ENCODE measurements at places on chromosomes 1 and 21. TPM values are rescaled to one million over a fixed set of nuclear protein-coding genes. Genes with fewer than 3 reads are reported as not detected.

PLA2G2C gene
- not detected for total RNA-seq

NBPF6 gene
- not detected for total RNA-seq

GPR3 gene
- total RNA-seq: not detected

WLS gene
- total RNA-seq: 108 TPM

GRCh38 chr1:199170711-199171110 lies 531.9 kb downstream of the PTPRC start:
- DNase-seq: no peak
- H3K4me1 ChIP-seq: no peaks in the 10 kb centered on the region
- H3K36me3 ChIP-seq: no peaks in the 10 kb centered on the region
- H3K4me3 ChIP-seq: no peak overlapping the region
- H3K27me3 ChIP-seq: no peaks in the 10 kb centered on the region

- no peak for DNase-seq
- peaks cover 10% of the 10 kb centered on the region for H3K4me1 ChIP-seq
- H3K27me3 ChIP-seq: no peaks in the 10 kb centered on the region
- no peaks in the 10 kb centered on the region for H3K36me3 ChIP-seq
These were observed 27.0 kb downstream of the PKNOX1 start for GRCh38 chr21:43001316-43001715.

- no peaks in the 10 kb centered on the region for H3K36me3 ChIP-seq
- H3K27ac ChIP-seq: no peak overlapping the region
- DNase-seq: no peak
- no peak overlapping the region for H3K4me3 ChIP-seq
- H3K4me1 ChIP-seq: no peaks in the 10 kb centered on the region
These were observed 53.2 kb downstream of the PTGS2 start for GRCh38 chr1:186627019-186627418.

DNA sequence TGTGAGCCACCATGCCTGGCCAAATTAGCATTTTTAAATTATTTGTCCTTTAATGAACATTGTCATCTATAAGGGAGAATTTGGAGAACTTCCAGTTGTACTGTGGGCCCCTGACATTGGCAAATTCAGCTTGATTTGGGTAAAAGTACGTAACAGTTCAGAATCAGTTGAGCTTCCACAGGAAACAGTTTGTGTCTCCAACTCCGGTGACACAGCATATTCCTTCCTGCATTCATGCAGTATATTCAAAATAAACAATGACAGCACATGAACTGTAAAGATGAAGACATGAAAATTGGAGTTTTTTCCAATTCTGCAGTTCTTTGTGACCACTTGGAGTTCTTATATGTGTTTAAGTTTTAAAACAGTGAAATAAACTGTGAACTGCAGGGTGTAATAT lies 28.2 kb downstream of the RNF220 start:
- H3K4me3 ChIP-seq: no peak overlapping the region
- DNase-seq: no peak
- no peak overlapping the region for H3K27ac ChIP-seq
- H3K36me3 ChIP-seq: no peaks in the 10 kb centered on the region
- H3K27me3 ChIP-seq: no peaks in the 10 kb centered on the region

- no peak overlapping the region for H3K4me3 ChIP-seq
- H3K27me3 ChIP-seq: no peaks in the 10 kb centered on the region
- no peaks in the 10 kb centered on the region for H3K4me1 ChIP-seq
These were observed 20.6 kb downstream of the DDI2 start for GRCh38 chr1:15637826-15638225.

GRCh38 chr1:153364156-153364555 lies 6.5 kb downstream of the S100A9 start:
- no peaks in the 10 kb centered on the region for H3K27me3 ChIP-seq
- H3K27ac ChIP-seq: no peak overlapping the region
- H3K4me3 ChIP-seq: no peak overlapping the region

DNA sequence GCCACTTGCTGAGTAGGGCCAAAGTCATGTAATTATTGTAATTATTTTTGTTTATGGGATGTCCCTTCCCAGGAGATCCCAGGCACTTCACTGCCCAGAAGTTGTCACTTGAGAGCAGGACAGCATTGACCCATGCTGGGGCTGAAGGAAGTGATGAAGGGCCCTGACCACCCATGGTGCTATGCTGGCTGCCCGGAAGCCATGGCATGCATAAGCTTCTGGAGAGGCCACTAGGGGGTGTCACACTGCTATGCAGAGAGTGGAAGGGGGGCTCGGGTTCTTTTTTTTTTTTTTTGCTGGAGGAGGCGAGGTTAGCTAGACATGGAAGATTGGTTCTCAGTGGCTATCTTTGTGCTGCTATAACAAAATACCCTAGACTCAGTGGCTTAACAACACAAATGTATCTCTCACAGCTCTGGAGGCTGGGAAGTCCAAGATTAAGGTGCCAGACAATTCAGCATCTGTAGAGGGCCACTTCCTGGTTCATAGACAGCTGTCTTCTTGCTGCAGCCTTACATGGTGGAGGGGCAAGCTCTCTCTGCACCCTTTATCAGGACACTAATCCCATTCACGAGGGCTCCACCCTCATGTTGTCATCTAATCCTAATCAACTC lies 84.9 kb downstream of the CNIH3 start:
- H3K27ac ChIP-seq: no peak overlapping the region
- H3K4me1 ChIP-seq: no peaks in the 10 kb centered on the region
- no peak overlapping the region for H3K4me3 ChIP-seq
- no peaks in the 10 kb centered on the region for H3K36me3 ChIP-seq
- H3K27me3 ChIP-seq: no peaks in the 10 kb centered on the region
- DNase-seq: no peak
